ENCODE measurements at places on chromosomes 12 and 14.
A peak's percentile ranks its signal among the peaks of the same experiment; 100 is the strongest.

GRCh38 chr12:122449317-122449716 is 26.8 kb upstream of the CLIP1 start:
- DNase-seq, result peak; percentile 37

GRCh38 chr12:114186241-114187002 is 219.5 kb downstream of the TBX5 start:
- no peak for DNase-seq

GRCh38 chr12:64824500-64825142 is at the start of gene TBC1D30:
TSS of gene TBC1D30 (plus strand) at chr12:64824647. CDS start at chr12:64824880, 233 bp downstream.
- DNase-seq, result peak; percentile 75

- DNase-seq, result no peak
Measured at GRCh38 chr14:73237786-73238423, 599 bp downstream of the PAPLN start.

DNA sequence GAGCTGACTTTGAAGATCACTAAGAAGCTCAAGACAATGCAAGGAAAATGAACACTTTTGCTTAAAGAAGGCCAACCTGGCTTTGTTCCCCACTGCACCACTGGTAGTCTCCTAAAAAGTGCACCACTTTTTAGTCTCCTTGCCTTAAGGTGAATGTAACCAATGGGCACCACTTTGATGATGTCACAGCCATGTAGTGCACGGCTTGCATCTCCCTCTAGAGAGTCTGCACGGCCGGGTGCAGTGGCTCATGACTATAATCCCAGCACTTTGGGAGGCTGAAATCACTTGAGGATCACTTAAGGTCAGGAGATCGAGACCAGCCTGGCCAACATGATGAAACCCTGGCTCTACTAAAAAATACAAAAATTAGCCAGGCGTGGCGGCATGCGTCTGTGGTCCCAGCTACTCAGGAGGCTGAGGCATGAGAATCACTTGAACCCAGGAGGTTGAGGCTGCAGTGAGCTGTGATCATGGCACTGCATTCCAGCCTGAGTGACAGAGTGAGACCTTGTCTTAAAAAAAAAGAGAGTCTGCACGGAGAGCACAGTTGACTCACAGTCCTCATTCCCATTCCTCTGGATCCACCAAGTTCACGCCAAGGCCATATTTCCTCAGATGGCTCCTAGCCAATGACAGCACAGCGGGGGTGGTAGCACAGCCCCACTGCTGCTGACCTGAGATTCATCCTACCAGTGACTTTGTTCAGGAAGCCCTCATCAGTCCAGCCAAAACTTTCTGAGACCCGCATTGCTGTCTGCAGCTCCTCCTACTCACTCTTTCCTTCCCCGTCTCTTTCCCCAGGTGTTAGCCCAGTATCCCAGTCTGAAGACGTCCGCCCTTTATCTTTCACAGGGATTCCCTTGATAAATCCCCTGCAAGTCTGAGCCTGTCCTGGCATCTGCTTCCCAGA is 16.5 kb upstream of the IFT81 start:
- DNase-seq, result no peak

- no peak for DNase-seq
Measured at GRCh38 chr12:116426391-116427136, 132.6 kb upstream of the MAP1LC3B2 start.

- DNase-seq, result peak; percentile 90
Measured at GRCh38 chr14:24695265-24696241, 61.6 kb upstream of the GZMB start.

- DNase-seq, result no peak
Measured at GRCh38 chr14:95533822-95534221, 1.0 kb upstream of the GLRX5 start.

- DNase-seq, result no peak
Measured at GRCh38 chr14:95365401-95365800, 45.7 kb upstream of the CLMN start.

DNA sequence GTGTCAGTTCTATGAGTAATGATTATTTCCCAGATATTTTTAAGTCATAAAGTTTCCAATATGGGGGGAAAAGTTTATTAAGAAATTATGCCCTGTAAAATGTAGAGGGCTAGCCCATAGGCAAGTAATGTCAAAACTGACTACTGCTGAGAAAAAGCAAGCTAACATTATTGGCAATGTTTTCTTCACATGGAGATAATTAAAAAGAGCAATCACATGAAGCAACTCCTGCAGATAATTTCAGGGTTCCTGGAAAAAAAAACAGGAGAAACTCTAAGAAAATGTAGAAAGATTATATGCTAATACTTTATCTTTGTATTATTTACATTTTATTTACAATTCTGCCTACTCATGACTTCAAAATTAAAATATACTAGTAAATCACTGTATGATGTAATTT is 39.8 kb downstream of the PPP1R12A start:
- DNase-seq, result no peak

GRCh38 chr12:22409377-22410164 is 75.1 kb upstream of the ST8SIA1 start:
- DNase-seq, result no peak

DNA sequence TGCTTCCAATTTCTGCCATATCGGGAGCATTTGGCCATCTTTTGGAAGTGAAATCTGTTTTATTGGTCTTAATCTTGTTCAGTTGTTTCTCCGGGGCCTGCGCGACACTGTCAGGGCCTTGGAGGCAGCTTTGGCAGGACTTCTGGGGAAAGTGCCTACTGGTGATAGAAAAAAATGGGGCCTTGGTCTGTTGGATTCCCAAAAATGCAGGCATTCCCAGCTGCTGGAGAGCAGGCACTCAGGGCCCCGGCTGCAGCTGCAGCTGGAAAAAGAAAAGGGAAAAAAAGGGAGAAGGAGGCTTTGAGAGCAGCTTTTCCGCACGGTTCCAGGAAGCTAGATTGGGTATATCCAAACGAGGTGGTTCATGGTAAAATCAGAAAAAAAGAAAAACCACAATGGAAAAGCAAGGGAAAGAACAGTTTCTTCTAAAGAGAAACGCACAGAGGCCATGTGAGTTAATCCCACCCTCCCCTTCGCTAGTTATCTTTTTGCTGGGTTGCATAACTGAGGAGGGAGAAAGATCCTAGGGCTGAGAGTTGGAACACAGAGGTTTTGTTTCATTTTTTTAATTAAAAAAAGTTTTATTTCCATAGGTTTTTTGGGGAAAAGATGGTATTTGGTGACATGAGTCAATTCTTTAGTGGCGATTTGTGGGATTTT is 134.7 kb upstream of the RFLNA start:
- no peak for DNase-seq

- no peak for DNase-seq
Measured at GRCh38 chr12:49325606-49326005, 2.6 kb downstream of the TROAP start.

DNA sequence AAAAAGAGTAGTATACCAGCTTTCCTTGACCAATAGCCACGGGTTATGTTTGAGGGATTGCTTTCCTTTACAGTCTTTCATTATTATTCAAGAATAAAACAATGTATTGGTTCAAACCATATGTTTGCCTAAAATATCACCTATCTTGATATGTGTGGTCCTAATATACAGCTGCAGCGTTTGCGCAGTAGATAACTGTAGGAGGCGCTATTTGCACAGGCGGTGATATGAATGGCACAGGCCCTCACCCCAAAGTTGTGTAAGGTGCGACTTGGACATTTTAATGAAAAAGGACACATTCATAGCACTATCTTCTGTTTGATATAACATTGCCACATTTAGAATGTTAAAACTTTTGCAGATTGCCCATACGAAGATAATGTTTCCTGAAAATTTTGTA is 298.4 kb downstream of the TRHDE start:
- DNase-seq, result no peak

DNA sequence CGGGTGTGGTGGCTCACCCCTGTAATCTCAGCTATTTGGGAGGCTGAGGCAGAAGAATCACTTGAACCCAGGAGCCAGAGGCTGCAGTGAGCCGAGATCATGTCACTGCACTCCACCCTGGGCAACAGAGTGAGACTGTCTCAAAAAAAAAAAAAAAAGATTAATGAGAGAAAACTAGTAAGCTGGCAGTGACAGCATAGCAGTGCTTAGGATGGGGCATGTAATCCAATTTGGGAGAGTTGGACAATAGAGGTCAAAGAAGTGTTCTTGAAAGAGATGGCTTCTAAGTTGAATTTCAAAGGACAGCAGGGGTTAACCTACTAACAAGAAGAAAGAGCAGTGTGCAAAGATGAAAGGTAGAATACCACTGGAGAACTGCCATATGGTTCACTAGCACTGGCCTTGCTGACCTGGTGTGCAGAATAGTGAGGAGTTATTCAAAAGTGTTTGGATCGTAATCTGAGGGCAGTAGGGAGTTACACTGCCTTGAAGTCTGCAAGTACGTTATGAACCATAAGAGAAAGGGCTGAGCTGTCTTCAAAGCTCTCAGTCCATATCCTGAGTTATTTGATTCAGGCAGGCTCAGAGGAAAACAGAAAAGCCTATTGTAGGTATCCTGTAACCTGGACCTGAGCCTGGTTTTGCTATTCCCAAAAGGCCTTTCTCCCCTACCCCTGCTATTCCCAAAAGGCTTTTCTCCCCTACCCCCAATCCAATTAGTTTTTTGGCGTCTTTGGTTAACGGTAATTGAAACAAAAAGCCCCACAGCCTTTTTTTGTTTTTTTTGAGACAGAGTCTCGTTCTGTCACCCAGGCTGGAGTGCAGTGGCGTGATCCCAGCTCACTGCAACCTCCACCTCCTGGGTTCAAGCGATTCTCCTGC is 3.4 kb downstream of the XPOT start:
- DNase-seq, result no peak

GRCh38 chr12:72547573-72547972 is 275.4 kb downstream of the TRHDE start:
- DNase-seq, result no peak

DNA sequence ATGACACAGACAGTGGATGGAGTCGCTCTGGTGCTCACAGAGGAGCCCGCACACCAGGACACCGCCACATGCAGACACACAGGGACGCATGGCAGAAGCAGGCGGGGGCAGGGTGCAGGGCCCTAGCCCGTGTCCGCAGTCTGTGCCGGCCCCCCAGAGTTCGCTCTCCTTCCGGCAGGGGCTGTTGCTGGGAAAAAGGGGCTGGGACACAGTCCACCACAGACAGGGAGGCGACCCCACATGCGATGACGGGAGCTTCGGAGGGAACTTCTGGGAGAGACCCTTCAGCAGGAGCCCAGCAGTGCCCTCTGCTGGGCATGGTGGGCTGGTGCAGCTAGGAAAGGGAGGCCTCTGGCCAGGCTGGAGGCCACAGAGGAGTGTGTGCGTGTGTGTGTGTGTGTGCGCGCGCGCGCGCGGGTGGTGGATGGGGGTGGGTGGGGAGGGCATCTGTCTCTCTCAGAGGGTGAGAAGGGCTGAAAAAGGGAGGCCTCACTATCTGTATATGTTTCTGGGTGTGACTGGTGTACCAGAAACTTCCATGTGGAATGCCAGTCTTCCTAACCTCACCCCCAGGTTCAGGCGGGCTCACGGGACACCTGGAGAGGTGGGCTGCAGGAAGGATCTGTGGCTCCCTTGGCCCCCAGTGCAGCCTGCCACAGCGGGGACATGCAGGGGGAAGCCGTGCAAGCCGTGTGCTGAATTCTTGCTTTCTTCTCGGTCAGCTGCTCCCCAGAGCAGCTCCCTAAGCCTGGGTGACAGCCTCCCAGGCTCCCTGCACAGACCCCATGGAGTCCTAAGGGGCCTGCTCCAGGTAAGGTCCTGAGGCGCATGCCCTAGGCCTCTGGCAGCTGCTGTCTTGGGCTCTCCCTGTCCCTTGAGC is 60.7 kb downstream of the PLEKHG3 start:
- DNase-seq, result peak; percentile 77

- DNase-seq, result no peak
Measured at GRCh38 chr12:92568691-92569090, 134.1 kb upstream of the PLEKHG7 start.
